ENCODE measurements at places on chromosomes 3 and 15.
A peak's percentile ranks its signal among the peaks of the same experiment; 100 is the strongest.

DNA sequence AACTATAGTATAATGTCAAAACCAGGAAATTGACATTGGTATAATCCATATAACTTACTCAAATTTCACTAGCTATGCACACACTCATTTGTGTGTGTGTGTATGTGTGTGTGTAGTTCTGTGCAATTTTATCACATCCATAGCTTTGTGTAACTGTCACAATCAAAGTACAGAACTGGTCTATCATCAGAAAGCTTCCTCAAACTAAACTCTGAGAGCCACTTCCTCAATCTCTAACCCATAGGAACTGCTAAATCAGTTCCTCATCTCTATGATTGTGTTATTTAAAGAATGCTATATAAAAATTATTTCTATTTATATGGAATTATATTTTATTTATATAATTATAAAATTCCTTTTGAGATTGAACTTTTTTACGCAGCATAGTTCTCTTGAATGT is 18.1 kb downstream of the LNP1 start:
- DNase-seq, result no peak

- DNase-seq, result peak; percentile 73
Observed at GRCh38 chr3:56593455-56594158, 36.6 kb downstream of the CCDC66 start.

DNA sequence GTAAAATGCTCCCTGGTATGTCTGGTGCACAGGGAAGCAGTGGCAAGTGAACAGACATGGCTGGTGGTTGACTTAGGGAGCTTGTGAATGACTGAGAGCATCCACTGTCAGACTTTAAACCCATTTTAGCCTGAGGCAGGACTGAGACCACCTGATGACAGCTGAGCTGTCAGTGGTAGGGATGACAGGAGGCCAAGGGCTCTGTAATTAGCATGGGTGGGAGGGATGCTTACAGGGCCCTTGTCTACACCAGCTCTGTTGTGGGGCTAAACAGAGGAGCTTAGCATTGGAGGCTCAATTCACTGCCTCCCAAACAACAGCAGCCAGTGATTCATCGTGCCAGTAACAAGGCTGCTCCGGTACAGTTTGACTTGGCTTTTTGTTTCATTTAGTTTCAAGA is 169.4 kb downstream of the CHST2 start:
- no peak for DNase-seq

DNA sequence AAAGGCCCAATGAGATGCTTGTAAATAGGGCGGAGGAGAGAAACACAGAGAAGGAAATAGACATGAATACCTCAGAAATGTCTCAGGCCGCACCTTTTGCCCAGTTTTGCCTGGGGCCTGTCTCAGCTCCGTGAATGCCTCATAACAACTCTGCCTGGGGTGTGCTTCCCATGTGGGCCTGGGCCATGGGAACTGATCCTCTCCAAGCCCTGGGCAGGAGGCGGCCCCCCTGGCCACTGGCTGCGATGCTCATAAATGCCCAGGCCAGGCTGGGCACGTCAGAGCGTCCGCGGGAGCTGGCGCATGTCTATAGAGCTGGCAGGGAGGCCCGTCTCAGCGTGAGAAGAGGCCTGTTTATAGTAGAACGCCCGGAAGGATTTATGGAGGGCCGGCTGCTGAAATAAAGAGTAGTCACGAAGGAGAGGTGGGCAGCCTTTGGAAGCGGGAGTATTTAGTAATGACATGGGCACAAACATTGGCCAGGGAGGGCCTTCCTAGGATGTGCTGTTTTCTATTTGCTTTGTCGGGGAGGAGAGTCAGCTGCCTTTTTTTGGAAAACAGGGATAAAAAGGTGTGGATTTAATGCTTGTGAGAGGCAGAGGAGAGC is 85.9 kb upstream of the IGF1R start:
- no peak for DNase-seq

- DNase-seq, result no peak
Observed at GRCh38 chr3:125069452-125069851, 13.7 kb upstream of the HEG1 start.

GRCh38 chr3:119600732-119601131 is 3.0 kb downstream of the PLA1A start:
- no peak for DNase-seq

DNA sequence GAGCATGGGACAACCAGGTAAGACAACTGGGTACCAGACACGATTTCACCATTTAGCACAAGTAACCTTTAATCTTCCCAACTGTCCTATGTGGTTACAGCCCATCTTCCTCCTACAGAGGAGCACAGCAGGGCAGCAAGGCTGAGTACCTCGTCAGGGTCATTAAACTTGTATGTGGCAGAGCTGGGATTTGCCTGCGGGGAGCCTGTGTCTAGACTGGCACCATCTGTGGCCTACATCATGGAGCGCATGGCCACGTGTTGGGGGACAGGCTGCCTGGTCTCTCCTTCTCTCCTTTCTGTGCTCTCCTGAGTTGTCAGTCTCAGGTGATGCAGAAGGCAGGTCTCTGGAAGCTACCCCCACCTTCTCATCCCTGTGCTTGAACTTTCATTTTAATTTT is 32.2 kb downstream of the GOLGA6A start:
- no peak for DNase-seq

DNA sequence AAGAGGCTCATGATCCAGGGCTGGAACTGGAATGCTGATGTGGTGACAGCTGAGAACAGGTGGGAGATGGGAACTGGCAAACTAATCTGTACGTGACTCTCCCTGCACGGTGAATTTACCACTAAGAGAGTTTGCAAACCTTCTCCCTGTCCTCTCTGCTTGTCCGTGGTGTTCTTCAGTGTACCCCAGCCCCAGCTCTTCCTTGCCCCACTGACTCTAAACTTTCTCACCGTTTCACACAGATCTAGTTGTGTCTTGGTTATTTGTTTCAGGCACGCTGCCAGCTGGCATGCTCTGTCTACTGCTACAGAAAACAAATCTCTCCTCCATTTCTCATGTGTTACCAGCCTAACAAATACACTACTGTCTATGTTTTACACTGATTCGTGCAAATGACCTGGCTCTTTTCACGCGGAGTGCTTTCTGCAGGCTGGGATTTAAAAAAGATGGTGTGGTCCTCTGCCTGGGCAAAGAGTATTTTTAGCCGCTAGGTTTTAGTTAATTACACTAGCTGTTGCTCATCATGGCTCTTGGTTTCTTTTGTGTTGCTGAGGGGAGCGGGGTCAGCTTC is 192.7 kb upstream of the LRIG1 start:
- DNase-seq, result no peak

DNA sequence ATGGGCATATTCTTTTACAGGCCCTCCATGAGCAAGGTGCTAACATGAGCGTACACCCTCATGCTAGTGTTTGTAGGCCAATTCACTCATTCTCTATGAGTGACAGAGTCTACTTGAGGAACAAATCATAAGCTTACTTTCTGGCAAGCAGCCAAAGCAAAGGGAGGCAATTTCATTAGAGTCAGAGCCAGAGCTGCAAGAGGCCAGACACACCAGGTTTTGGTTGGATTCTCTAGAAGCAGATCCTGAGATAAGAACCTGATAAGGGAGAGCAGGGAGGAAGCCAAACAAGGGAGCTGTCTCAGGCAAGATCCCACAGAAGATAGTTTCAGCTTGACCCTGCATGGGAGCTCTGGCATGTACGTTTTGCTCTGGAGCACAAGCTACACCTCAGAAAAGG is 214.1 kb upstream of the CTNNB1 start:
- no peak for DNase-seq

- DNase-seq, result no peak
Observed at GRCh38 chr15:94234300-94234699, 2.9 kb downstream of the MCTP2 start.

Measured in central memory CD4-positive, alpha-beta T cell (primary cell).